Chondrocyte (in vitro differentiated cells): ENCODE measurements at places on chromosomes 5 and 9. TPM values are rescaled to one million over a fixed set of nuclear protein-coding genes. Genes with fewer than 3 reads are reported as not detected.

- DNase-seq: no peak
These were observed 31.1 kb downstream of the GCNT4 start for GRCh38 chr5:75021219-75021618.

- no peak for DNase-seq
These were observed 72.4 kb downstream of the NUDT12 start for GRCh38 chr5:103490030-103490739.

- DNase-seq: no peak
These were observed 10.3 kb upstream of the CRHBP start for GRCh38 chr5:76942581-76942980.

- peak; percentile 84 for DNase-seq
These were observed 1.9 kb downstream of the LRRC14B start for GRCh38 chr5:192970-193831.

The IL5 gene
- total RNA-seq: not detected in 3 replicates

GRCh38 chr5:166540156-166540555 lies 1751.3 kb upstream of the WWC1 start:
- no peak for DNase-seq

- no peak for DNase-seq
These were observed 38.7 kb downstream of the GEMIN5 start for GRCh38 chr5:154899151-154899816.

The MAMDC4 gene
- total RNA-seq: 7.7 to 9.2 TPM (median 7.7 TPM) in 3 replicates

DNA sequence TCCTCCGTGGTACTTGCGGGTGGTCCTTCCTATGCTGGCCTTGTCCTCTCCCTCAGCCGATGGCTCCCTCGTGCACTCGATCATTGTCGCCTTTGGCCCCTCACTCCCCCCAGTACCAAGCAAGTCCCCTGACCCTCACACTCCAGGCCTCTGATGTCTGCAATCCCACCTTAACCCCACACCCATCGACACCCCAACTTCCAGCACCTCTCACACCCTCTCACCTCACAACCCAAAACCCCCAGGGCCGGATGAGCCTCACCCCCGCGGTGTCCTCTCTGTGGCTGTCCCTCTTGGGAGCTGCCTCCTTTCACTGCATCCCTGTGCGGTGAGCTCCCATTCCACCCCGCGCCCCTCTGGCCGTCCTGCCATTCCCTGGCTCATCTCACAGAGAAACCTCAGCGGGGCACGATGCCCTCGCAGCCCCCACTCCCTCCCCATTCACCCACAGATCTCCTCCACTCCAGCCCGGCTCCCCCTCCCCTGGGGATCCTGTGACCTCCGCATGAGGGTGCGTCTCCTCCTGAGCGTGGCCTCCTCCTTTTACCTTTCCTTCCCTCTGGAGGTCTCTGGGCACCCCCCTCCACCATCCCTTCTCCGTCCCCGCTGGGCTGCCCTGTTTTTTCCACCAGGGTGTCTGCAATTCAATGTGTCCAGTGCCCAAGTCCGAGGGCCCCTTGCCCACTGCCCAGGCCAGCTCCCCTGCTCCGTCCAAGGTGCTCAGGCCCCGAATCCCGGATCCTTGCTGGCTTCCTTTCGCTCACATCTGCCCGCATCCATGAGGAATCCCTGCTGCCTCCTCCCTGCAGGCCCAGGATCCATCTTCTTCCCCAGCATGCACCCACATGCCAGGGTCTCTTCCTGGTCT lies 15.8 kb upstream of the RNU6ATAC start:
- DNase-seq: peak; percentile 77
